ENCODE measurements at places on chromosomes 11 and 22.
A peak's percentile ranks its signal among the peaks of the same experiment; 100 is the strongest.

GRCh38 chr22:26444777-26445176 lies 15.7 kb downstream of the ASPHD2 start:
- DNase-seq = no peak

- no peak for DNase-seq
Measured at GRCh38 chr11:103587901-103588788, 448.3 kb upstream of the DDI1 start.

- DNase-seq = no peak
Measured at GRCh38 chr11:120285256-120285655, 39.8 kb upstream of the TLCD5 start.

DNA sequence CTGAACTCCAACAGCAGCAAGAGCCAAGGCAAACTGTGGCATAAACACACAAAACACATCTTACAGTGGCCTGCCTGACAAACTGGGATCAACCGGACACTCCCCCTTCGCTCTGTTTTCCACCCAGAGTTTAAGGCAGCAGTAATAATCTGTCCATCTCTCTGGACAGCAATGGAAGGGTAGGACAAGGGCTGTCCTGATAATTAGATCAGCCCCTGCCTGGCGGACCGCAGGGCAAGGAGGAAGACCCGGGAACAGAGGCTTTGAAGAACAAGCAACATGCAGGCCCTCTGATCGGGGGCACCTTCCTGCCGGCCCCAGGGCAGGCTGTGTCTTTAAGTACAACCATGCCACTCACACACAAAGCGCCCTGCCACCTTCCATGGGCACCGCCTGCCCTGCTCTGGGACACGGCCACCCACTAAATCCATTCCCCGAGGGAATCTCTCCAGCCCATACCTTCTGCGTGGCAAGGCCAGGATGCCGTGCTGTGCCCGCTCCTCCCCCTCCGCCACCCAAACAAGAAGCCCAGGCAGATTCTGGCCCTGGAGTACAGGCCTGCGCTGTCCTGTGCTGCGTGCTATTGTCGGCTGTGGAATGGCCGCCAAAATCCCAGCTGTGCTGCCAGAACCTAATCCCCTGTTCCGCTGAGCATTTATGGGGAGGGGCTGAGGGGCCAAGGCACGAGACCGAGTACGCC lies 38.8 kb downstream of the NUMA1 start:
- peak; percentile 31 for DNase-seq

DNA sequence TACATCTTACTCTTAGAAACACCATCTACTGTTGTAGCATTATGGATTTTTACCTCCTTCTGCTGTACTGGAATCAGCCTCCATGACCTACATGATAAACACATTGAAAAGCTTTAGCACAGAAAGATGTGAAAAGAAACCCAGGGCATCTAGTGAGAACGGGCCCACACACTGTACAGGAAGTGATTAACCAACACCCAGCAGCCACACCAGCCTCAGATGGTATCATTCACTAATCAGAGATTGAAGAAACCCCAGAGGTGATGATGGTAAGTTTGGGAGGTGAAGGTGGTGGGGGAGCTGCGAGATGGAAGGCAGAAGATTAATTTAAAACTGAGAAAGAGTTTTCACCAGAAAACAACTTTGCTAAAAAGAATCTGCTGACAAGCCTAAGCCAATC lies 46.1 kb downstream of the RASSF10 start:
- DNase-seq = no peak

DNA sequence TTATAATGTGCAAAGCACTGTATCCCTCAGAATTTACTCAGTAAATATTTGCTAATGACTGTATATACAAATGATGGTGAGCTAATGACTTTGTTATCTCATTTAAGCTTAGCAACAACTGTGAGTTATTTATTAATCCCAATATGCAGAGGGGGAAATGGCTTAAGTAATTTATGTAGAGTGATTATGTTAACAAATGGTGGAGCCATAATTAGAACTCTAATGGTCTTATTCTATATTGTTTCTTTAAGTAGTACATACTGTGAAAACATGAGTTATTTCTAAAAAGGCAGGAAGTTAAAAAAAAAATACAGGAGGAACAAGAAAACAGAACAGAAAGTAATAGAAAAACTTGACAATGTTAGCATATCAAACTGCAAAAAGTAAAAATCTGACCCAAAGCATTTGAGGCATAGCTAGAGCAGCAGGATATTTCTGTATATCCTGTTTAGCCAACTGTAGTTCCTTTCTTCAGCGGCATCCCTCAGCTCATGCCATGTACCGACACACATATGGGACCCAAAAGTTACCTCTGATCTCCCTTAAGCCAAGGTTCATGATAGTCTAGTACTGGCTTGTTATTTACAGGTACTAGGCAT lies 94.2 kb downstream of the FCHSD2 start:
- DNase-seq = no peak

GRCh38 chr22:33883961-33884808 lies 36.1 kb downstream of the LARGE1 start:
- DNase-seq = no peak

GRCh38 chr11:7581021-7581590 lies 67.3 kb downstream of the PPFIBP2 start:
- no peak for DNase-seq

- DNase-seq = no peak
Measured at GRCh38 chr11:18347471-18348125, 25.2 kb downstream of the GTF2H1 start.

DNA sequence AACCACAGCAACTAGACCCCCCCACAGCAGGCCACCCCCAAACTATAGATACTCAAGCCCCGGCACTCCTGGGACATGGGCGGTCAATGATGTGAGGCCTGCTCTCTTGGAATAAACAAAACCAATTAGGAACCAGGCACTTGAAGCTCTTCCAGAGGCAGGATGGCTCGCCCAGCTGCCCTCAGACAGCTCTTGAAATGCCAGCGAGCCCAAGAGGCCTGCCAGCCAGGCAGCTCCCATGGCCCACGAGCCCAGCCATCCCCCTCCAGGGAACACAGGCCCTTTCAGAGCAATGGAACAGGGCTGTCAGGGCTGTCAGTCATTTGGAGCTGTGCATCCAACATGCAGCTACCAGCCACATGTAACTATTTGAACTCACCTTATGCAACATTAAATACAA lies 34.0 kb upstream of the TFIP11 start:
- no peak for DNase-seq

- DNase-seq = no peak
Measured at GRCh38 chr22:27127911-27128310, 470.5 kb downstream of the MIAT start.

DNA sequence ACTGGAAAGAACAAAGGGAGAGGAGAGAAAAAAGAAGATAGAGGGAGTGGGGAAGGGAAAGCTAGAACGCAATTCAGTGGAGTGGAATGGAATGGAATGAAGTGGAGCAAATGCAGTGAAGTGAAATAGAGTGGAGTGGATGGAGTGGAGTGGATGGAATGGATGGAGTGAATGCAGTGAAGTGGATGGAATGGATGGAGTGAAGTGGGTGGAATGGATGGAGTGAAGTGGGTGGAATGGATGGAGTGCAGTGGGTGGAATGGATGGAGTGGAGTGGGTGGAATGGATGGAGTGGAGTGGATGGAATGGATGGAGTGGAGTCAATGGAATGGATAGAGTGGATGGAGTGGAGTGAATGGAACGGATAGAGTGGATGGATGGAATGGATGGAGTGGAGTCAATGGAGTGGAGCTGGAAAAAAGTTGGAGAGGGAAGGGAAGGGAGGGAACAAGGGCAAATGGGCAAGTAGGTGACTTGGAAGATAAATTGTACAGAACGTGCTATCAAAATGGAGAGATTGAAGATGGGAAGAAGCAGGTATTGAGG lies 13.9 kb downstream of the IFITM10 start:
- no peak for DNase-seq

GRCh38 chr11:8008212-8008611 lies 21.1 kb downstream of the EIF3F start:
- DNase-seq = no peak

- DNase-seq = no peak
Measured at GRCh38 chr11:108624196-108624925, 30.8 kb upstream of the EXPH5 start.

- DNase-seq = no peak
Measured at GRCh38 chr11:28964811-28965210, 856.6 kb downstream of the METTL15 start.

DNA sequence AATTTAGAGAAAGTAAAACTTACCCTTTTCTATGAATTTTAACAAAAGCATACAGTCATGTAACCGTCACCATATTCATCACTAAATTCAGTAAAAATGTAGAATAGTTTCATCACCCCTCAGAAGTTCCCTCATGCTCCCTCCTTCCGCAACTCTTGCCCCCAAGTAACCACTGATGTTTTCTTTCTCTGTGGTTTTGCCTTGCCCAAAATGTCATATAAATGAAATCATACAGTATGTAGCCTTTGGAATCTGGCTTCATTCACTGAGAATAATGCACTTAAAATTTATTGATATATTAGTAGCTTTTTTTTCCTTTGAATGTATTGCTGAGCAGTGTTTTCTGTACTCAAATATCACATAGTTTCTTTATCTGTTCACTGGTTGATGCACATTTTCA lies 60.1 kb downstream of the DCUN1D5 start:
- no peak for DNase-seq

DNA sequence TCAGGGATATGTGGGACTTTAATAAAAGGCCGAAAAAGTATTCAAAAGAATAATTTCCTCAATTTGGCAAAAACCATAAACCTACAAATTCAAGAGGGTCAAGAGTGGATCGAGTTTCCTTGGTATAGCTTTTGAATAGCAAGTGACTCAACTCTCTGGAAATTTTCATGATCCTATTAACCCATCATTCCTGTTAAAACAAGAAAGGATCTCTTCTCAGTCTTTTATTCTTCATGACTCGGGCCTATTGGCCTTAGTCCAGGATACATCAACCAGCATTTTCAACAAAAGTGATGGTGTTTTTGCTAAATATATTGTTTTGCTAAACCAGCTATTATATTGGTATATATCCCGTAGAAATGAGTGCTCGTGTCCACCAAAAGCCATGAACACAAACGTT lies 110.3 kb downstream of the ATXN10 start:
- no peak for DNase-seq

DNA sequence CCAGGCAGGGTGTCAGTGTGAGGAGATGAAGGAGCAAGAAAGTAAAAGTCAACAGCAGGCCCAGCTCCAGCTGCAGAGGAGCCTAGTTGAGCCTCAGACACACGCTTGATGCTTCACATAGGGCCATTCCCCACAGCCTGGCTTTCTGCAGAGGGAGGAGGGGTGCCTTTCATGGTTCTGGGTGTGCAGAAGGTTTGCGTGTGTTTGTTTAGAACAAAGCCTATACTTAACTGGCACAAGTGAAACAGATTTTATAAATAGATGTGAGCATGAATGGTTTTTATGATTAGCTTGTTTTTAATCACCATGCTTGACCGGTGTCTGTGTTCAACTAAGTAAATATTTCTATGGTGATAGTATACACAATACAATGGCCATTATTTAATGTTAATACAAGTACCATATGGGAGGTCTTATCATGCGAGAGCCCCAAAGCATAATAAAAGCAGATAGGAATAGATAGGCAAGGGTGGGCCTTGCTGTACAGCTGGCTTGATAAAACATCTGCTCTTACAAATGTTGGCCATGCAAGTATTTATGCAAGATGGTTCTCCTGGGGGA lies 290.2 kb downstream of the ETS1 start:
- DNase-seq = no peak

GRCh38 chr11:131841028-131841427 lies 470.6 kb downstream of the NTM start:
- no peak for DNase-seq

- DNase-seq = no peak
Measured at GRCh38 chr11:130551388-130551787, 102.9 kb downstream of the ADAMTS15 start.

- DNase-seq = no peak
Measured at GRCh38 chr11:69108559-69108958, 47.2 kb upstream of the SMIM38 start.

DNA sequence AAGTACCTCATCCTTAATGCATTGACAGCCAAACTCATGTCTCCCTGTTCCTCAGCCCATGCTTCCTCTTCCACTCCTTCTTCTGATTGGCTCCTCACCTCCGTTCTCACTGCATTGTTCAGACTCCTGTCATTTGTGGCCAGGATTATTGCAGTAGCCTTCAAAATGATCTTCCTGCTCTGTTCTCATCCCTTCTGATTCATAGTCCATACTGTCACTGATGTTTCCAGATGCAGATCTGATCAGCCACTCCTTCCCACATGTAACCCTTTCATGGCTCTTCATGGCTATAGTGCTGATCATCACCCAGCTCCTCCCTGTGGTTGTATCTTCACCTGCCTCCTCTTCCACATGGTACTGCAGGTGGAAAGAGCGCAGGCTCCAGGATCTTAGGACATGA lies 71.7 kb downstream of the DEPDC5 start:
- no peak for DNase-seq

GRCh38 chr22:20436307-20436767 lies 1.3 kb downstream of the SCARF2 start:
- no peak for DNase-seq

DNA sequence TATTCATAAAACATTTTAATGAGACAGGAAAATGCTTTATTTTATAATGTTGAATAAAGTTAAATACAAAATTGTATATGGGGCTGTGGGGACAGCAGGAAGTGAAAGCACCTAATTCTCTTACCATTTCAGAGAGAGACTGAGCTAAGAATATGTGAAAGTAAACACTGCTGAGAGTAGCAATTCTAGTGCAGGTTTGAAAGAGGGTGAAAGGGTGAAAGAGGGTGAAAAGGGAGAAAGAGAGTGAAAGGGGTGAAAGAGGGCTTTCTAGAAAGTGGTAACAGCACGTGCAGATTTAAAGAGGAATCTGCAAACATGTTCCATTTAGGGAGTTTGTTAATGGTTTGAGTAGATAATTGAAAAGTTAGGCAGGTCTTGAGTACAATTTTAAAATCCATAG lies 652.0 kb upstream of the CCDC90B start:
- no peak for DNase-seq

DNA sequence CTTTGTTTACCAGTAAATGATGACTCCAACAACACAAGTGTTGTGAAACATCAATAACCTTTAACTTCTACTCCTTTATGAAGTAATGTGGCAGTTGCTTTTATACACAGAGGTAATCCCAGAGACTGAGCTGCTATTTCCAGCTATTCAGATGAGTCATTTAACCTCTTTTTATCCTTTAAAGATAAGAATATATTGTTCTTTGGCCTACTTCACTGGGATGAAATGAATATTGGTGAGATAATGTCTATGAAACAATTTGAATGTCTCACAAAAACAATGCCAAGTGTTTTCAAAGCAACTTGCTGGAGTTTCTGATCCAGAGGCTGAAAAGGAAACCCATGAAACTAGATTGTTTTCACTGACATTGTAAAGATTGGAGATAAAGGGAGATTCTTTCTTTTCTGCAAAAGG lies 564.4 kb upstream of the LUZP2 start:
- no peak for DNase-seq

GRCh38 chr22:32607086-32607485 lies 132.5 kb downstream of the FBXO7 start:
- no peak for DNase-seq

Data from activated T-helper 1 cell treated with Interleukin-2 at 50 U/mL for 16 hours (primary cell).